Activated CD8-positive, alpha-beta T cell treated with anti-CD3 and anti-CD28 coated beads, Interleukin-2, amount 10 ng/mL, durations not matched to agents 7 days and 5 days (primary cell): ENCODE measurements at places on chromosomes 5 and 9.

GRCh38 chr5:167248257-167248656 is 1043.2 kb upstream of the WWC1 start:
- no peak for DNase-seq

DNA sequence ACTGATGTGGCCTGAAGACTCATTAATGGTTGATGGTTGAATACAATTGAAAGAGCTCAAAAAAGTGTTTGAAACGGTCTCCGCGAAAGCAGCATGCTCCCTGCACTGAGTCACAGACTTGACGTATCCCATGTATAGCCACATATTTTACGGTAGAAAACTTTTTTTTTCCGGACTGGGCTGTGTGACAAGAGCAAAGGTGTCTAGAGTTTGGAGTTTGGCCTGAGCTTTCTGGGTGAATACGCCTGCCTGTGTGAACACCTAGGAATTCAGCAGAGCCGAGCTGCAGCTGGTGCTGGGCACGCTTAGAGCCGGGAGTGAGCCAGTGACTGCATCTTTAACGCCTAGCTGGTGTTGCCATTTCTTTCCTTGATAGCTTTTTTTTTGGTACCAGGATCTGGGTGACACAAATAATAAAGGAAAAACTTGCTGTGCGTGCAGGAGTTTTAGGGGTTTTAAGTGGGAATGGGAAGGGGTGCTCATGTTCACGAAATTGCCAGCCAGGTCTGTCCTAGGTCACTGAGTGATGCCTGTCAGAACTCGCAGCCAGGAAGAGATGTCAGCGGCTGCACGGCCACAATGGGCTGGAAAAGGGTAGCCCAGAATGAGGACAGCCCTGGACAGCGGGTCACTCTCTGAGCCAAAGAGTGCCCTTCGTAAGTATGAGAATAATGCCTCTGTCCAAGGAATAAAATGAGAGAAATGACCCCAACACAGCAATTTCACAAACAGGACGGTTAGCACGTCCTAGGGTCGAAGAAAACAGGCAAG is 51.7 kb downstream of the PSMB7 start:
- DNase-seq = no peak

GRCh38 chr5:6450319-6450833 is 1.7 kb downstream of the UBE2QL1 start:
- DNase-seq = no peak

DNA sequence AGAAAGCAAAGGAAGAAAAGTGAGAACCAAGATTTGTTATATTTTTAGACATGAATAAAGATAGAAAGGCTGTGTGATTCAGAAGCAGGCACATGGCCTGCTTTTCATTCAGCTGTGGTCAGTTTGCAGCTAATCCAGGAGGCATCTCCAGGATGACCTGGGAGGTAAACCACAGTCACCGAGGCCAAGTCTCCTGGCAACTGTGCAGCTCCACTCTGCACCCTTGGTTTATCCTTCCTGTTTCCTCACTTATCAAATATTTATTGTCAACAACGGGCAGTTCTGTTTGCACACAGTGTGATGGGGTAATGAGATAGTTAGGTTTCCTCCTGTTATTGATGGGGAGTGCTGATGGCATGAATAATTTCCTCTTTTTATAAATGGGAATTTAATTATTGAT is 243.0 kb downstream of the PSAT1 start:
- no peak for DNase-seq

DNA sequence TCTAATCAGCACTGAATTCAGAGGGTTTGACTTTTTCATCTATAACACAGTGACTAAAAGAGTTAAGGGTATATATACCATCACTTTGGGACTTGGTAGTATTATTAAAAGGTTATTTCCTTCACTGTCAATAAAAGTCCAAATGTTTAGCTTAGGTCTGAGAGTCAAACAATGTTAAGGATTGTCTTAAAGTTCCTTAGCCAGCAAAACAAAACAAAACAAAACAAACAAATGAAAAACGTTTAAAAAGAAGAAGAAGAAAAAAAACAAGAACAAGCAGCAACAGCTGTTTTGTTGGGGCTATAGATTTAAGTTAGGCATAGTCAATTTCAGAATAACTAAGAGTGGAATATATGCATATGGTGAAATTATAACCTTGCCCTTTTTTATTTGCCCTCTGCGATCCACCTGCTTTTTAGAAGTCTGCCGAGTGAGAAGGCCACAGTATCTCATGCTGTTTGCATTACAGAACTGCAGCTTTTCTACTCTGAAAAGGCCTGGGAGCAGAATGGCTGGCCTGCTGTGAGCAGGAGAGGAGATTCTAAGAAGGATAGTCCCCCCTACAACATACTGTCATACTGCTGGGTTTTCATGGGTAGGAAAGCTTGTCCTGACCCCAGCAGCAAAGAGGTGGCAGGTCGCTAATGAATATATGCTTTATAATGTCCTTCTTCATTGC is 141.7 kb downstream of the NTRK2 start:
- DNase-seq = no peak

GRCh38 chr9:92846662-92847145 is 31.1 kb downstream of the ZNF484 start:
- no peak for DNase-seq

DNA sequence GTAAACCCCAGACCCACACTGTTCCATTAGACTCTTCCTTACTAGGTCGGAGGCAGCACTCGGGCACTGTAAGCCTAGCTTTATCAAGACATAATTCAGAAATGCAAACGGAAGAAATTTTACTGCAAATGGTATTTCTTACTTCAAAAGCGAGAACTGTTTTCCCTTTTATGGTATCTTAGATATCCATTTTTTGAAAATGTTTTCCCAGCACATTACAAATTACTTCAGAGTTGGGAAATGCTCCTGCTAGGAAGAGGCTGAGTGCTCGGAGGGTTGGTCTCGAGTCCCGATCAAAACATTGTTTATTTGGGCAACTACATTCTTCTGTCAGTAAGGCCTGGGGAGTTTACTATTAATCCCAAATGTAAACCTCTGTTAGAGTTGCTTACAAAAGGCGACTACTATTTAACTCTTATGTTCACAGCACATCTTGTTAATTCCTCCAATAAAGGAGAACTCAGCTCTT is 332.9 kb downstream of the CWC27 start:
- no peak for DNase-seq

DNA sequence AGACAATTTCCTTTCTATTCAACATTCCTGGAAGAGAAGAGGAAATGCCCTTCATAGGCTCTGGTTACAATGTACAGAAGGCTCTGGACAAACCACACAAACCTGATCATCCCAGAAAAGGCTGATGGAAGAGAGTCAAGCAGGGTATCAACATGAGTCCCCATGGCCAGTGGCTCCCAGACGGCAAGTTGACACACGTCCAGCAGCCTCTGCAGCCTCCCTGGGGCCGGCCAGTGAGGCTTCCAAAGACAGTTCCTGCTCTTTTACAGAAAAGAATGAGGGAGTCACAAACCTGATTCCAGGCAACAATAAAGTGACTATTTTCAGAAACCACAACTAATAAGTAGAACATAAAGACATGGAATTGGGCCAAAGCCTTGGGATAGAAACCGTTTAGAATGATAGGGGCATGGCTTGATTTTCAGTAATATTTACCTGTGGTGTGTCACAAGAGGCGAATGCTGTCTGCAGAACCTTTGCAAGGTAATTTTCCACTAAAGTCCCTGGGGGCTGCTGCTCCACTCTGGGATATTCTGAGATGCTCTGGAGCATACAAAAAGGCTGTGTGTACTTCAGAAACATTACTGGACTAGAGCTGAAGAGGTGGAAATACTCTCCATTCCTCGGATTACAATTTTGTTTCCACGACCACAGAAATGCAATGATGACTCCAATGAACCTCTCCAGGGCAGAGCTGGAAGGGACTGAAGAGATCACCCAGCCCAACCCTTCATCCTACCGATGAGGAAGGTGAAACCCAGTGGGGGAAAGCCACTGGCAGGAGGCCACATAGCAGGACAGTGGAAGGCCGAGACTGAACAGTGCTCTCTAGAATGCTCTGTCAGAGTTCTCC is 10.4 kb downstream of the MED27 start:
- DNase-seq = no peak

GRCh38 chr5:172939071-172939470 is 20.2 kb upstream of the RPL26L1 start:
- DNase-seq = peak; percentile 39

DNA sequence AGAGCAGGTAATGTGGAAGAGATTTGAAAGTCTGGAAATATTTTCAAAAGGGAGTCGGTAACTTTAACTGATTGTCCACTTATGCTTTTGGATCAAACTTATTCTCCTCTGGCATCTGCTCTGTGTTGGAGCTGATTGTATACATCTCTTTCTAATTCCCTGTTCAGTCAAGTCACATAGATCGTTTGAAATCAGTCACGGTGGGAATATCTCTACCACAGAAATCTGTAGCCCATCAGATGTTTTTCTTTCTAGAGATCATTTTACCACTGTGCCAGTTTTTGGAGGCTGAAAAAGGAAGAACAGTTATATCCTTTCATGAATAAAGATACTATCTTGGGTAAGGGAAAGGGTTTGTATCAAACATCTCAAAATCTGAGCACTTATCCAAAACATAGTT is 1853.3 kb downstream of the EFNA5 start:
- no peak for DNase-seq

DNA sequence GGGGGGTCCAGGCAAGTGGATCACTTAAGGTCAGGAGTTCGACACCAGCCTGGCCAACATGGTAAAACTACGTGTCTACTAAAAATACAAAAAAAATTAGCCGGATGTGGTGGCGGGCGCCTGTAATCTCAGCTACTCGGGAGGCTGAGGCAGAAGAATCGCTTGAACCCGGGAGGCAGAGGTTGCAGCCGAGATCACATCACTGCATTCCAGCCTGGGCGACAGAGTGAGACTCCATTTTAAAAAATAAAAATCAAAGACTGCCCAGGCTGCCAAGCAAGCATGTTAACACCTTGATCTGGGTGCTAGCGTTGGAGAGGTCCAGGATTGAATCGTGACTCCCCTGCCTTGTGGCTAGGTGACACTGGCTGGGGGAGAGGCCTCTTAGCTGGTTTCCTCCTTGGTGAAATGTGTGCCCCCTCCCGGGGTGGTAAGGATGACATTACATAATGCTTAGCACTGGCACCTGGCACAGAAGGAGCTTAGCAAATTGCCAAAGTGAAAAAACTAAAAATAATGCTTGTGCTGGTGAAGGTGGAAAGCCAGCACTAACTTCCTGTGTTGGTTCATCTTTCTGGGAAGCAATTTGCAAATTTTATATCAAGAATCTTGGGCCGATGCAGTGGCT is 2.2 kb upstream of the CIZ1 start:
- DNase-seq = no peak

- DNase-seq = no peak
Observed at GRCh38 chr5:109062664-109063063, 315.0 kb downstream of the FER start.

GRCh38 chr9:97907046-97907445 is 15.3 kb downstream of the TRMO start:
- peak; percentile 43 for DNase-seq

DNA sequence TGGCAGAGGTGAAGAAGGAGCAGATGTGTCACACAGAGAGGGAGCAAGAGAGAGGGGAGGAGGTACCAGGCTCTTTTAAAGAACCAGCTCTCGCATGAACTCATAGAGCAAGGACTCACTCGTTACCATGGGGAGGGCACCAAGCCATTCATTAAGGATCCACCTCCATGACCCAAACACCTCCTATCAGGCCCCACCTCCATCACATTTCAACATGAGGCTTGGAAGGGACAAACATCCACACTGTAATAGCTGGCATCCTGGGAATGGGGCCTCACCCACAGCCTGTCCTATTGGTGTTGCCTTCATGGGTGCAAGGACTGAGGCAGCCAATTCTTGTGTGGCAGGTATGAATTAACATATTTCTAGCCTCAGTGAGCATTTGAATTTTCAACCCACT is 11.6 kb upstream of the TNFAIP8 start:
- DNase-seq = no peak

GRCh38 chr5:72600391-72600981 is 93.3 kb upstream of the ZNF366 start:
- no peak for DNase-seq

GRCh38 chr5:90534922-90535321 is 5.5 kb upstream of the LYSMD3 start:
- no peak for DNase-seq

- no peak for DNase-seq
Observed at GRCh38 chr9:20783057-20784038, 99.3 kb downstream of the FOCAD start.

GRCh38 chr5:149580808-149581191 is 498 bp upstream of the ARHGEF37 start:
- no peak for DNase-seq

- no peak for DNase-seq
Observed at GRCh38 chr9:68780380-68780712, 75.3 kb downstream of the PIP5K1B start.

DNA sequence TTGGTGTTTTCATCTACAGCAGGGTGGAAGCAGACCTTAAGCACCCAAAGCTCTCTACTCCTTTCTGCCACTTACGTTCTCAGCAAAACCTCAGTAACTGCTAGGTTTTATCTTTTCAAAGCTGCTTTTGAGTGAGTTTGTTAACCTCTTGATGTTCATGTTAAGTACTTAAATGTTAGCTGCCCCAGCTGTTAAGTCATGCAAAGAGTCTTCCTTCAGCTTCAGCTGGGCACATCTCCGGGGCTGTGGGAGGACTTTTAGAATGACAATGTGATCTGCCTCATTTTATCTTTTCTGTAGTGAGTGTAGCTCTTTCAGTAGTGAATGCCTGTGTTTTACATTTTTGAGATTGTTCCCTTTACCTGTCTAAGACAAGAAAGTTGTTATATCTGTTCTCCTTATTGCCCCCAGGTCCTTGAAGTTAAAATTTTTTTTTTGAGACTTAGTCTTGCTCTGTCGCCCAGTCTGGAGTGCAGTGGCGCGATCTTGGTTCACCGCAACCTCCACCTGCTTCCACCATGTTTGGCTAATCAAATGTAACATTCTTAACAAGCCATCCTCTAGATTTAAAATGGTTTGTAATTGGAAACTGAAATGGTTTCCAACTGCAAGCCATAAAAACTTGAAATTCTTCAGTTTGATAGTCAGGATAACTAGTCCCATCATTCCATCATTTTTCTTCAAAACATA is 19.6 kb downstream of the KDM4C start:
- no peak for DNase-seq

DNA sequence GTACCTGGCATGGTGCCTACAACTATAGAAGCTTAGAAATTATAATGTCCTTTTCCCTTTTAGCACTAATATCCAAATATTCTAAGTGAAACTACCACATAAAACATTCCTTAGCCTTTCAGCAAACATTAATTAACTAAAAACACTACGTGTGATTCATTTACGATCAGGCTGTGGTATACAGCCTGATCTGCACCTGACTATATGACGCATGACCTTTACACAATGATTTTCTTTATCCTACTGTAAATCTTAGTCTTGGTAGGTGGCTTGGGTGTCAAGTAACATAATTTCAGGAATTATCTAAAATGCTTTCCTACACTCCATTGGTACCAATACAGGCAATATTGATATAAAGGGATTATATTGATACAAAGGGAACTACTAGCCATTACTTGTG is 686.7 kb downstream of the DTWD2 start:
- no peak for DNase-seq

DNA sequence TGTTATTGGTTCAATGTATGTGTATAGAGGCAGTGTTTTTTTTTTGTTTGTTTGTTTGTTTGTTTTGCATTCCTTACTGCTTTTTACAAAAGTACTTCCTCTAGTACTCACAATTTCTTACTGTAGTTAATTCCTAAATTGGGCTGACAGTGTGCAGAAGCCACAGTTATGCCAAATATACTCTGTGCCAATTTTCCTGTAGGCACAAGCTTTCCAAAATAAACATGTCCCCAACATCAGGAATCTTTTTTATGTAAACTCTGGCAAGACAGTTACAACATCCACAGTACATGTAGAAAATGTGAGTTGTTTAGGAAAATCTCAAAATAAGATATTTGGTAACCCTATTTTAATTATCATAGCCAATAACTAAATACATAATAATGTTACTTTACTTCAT is 161.6 kb upstream of the TSLP start:
- DNase-seq = no peak

GRCh38 chr5:149466457-149466972 is 84.7 kb downstream of the CSNK1A1 start:
- DNase-seq = no peak
